ENCODE measurements at places on chromosomes 16 and 17.
A peak's percentile ranks its signal among the peaks of the same experiment; 100 is the strongest.

GRCh38 chr16:74078511-74079231, 217.9 kb upstream of the PSMD7 start:
- DNase-seq = no peak

GRCh38 chr17:42337442-42337841, 49.1 kb downstream of the STAT5A start:
- peak; percentile 84 for DNase-seq

DNA sequence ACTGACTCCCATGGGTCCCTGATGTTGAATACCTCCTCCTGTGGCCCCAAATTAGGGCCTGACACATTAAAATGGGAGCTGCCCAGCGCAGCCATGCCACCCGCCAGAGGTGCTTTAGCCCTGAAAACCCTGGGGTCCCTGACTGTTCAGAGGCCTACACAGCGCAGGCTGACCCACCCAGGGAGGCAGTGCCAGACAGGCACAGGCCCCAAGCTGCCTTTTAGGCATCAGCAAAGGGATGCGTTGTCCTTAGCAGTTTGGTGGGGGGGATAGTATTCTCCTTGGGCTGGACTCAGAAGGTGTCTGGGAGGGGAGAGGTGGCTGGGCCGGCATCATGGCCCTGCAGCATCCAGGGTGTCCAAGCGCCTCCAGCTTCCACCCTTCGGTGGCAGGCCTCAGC, 1.4 kb downstream of the RAPGEFL1 start:
- DNase-seq = no peak

DNA sequence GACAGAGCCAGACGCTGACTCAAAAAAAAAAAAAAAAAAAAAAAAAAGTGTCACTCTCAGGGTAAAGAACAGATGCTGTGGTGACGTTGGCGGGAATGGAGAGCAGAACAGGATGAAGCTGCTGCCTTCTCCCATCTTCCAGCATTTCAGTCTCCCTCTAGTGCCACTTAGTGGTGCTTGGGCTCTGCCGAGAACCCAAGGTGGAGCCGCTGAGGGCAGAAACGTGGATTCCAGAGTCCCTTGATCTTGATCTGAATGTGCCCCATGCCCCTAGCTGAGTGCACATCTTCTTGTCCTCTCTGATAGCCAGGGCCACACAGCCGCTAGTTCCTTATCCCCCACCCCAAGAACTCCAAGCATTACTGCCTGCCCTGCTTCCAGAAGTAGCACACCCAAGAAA, 43.2 kb upstream of the FA2H start:
- DNase-seq = no peak

DNA sequence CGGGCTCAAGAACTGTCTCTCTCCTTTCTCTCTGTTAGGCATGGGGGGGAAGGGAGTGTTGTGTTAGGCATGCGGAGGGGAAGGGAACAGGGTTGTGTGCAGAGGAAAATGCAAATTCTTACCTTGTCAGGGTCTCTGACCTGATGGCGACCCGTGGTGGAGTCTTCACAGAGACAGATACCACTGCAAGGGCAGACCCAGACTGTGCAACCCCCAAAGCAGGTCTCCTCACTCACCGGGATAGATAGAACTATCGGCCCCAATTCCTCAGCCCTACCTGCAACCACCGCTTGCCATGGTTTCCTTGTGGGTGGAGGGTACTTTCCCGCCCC, 9.6 kb upstream of the MPP2 start:
- DNase-seq = no peak

- DNase-seq = no peak
These were observed 7.0 kb downstream of the MT2A start for GRCh38 chr16:56615353-56615752.

- DNase-seq = no peak
These were observed 238.5 kb upstream of the PMFBP1 start for GRCh38 chr16:72410492-72410891.

- no peak for DNase-seq
These were observed 164.8 kb downstream of the HAPSTR1 start for GRCh38 chr16:9256196-9256595.

DNA sequence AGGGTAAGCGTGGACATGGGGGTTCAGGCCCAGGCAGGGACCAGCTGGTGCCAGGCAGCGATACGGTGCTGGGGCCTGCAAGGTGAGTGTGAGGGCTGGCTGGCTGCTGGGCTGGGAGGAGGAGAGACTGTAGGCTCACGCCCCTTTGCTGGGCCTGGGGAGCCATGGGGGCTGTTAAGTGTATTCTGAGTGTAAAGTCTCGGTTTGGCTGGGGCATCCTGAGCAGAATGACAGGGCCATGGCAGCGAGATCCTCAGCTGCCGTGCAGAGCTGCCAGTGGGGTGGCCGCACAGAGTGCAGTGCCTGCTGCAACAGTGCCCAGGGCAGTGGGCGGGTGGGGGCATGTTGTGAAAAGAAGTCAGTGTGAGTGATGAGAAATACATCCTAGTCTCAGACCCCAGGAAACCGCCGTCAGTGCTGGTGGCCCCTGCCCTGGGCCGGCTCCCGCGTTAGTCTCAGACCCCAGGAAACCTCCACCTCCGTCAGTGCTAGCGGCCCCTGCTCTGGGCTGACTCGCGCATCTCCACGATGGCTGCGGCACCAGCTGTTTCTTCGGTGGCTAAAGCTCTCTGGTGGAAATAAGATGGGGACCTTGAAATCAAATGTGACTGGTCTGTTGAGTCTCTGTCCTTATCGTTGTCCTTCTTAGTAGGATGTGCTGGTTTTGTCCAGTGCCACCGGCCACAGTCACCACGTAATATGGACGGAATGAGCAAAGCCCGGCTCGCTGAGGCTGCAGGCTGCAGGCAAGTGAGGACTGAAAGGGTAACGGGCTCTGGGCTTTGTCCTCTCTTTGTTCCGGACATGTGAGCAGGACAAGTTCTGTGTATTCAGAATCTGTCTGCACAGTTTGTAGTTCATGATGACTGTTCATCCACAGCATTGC, 22.9 kb downstream of the ACSF3 start:
- DNase-seq = no peak

DNA sequence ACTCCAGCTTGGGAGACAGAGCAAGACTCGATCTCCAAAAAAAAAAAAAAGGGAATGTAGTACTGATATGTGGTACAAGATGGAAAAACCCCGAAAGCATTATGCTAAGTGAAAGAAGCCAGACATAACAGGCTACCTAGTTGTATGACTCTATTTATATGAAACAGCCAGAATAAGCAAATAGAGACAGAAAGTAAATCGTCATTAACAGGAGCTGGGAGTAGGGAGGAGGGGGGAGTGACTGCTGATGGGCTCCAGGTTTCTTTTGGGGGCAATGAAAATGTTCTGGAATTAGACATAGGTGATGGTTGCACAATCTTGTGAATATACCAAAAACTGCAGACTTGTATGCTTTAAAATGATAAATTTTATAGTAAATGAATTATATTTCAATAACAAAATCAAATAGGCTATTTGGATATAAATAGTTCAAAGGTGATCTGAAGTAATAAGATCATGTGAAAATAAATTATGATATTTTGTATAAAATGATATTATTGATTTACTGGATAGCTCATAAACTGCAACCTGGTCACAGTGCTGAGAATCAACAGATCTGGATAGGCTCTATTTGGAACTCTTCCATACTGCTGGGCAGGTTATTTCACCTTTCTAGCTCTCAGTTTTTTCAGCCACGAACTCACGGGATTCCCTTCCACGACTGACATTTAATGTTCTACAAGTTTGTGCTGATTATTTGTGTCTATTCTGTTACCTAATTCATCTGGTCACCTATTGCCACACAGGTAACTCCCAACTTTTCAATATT, 27.1 kb downstream of the ZNF652 start:
- no peak for DNase-seq

- DNase-seq = no peak
These were observed 2.4 kb upstream of the MTSS2 start for GRCh38 chr16:70688246-70688742.

GRCh38 chr17:50257676-50258224, 16.5 kb upstream of the TMEM92 start:
- no peak for DNase-seq

- no peak for DNase-seq
These were observed 32.5 kb upstream of the MYO18A start for GRCh38 chr17:29212681-29213121.

DNA sequence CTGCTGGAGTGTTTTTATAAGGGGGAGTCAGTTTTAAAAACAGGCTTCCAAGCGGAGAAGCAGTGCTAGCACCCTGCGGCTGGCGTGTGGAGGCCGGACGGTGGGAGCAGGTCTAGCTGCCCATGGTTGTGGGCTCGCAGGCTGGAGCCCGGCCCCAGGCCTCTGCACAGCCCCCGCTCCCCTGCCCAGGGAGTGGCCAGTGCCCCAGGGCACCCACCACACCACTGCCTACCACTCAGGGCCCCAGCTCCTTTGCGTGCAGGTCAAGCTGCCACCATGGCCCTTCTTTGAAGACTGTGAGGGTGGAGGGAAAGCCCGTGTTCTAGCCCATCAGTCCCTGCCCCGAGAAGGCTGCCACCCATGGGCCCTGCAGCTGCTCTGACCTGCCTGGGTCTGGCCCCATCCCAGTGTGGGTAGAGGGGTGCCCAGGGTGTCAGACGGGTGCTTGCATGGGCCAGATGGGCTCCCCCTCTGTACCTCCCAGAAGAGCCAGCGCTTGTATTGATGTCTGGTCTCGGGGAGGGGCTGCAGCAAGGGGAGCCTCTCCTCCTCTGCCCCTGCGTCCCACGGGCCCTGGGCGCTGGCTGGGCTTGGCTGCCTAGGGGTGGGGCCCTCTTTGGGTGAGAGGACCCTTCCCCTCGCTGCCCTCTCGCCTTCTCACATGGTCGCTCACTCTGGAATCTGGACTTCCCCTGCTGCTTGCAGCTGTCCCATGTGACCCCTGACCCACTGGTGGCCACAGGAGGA, 1.5 kb upstream of the NUDT16L1 start:
- DNase-seq = no peak

GRCh38 chr17:82985428-82985805, 94.0 kb upstream of the METRNL start:
- no peak for DNase-seq

- DNase-seq = no peak
These were observed 286.7 kb downstream of the IRX3 start for GRCh38 chr16:53999841-54000240.

- no peak for DNase-seq
These were observed 91.6 kb downstream of the TNFRSF13B start for GRCh38 chr17:16880121-16880842.

DNA sequence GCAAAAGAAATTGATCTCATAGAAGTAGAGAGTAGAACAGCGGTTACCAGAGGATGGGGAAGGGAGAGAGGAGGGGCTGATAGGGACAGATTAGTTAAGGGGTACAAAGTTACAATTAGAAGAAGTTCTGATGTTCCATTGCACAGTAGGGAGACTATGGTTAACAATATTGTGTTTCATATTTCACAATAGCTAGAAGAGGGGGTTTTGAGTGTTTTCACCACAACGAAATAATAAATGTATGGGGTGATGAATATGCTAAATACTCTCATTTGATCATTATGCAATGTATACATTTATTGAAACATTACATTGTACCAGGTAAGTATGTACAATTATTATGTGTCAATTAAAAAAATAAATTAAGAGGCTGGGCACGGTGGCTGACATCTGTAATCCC, 291.2 kb upstream of the KCNJ16 start:
- no peak for DNase-seq

- no peak for DNase-seq
These were observed 458.0 kb downstream of the KIF2B start for GRCh38 chr17:54280741-54281140.

- no peak for DNase-seq
These were observed 21.6 kb upstream of the PHOSPHO1 start for GRCh38 chr17:49252148-49252695.

DNA sequence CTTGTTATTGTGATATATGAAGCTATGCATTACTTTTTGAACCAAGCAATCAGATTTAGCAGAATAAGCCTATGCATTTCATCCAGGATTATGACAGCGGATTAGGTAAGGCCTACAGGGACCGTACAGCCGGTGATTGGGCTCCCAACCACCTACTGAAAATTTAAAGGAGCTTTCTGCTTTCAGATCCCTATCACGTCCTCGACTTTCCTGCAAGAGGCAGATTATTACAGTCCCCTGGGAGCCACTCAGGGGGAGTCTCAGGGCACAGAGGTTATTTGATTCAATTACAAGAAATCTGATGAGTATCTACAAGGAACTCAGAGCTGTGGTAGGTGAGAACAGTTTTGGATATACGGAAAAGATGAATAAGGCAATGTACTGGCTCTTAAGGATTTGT, 80.7 kb downstream of the HS3ST3B1 start:
- DNase-seq = no peak

GRCh38 chr17:1709971-1710806, at the start of gene TLCD2:
Gene TLCD2, minus strand, starts transcription at chr17:1710377. Its CDS starts 135 bp downstream, at chr17:1710242.
- DNase-seq = no peak

All from CD4-positive, alpha-beta memory T cell (primary cell).